ENCODE measurements at places on chromosomes 7 and 10. TPM values are rescaled to one million over a fixed set of nuclear protein-coding genes. Genes with fewer than 3 reads are reported as not detected.

ZCWPW1 gene
- total RNA-seq, result 3.5 TPM

DNA sequence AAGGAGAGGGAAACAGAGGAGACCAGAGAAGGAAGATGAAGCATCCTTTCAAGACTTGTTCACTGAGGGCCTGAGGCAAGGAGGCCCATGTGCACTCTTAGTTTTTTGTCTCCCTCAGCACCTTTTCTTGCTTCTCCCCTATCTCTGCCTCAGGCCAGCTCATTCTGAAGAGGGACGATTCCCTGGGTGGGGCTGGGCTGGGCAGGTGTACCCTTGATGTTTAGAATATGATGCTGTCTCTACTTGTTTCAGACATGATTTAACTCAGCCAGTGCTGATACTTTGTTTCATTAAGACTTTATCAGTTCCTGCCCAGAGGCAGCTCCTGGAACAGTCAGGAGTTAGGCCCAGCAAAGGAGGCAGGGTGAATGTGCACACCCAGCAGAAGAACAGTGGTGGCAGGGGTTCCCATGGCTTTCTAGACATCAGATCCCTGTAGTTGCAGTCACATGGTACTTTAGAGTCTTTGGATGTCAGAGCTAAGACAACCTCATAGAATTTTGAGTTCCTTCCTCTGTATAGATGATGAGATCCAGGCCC lies 3.4 kb downstream of the PRXL2A start:
- no peak overlapping the region for H3K27ac ChIP-seq
- H3K27me3 ChIP-seq, result peaks cover 7% of the 10 kb centered on the region
- no peaks in the 10 kb centered on the region for H3K36me3 ChIP-seq
- no peak for DNase-seq
- H3K4me1 ChIP-seq, result peaks cover 36% of the 10 kb centered on the region

DNA sequence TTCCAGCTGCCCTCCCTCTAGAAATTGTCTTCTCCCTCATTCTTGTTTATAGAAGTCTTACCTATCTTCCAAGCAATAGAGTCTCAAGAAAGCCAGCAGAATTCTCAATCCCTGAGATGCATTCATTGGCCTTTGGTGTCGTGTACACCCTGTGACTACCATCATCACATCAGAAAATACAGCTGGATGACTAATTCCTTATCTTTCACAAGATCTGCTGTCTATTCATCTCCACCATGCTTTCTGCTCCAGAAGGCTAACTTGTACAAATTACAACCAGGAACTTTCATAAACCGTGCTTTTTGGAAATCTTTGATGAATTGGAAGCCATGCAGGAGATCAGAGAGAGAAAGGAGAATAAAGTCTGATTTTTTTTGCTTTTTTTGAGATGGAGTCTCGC lies 1062.9 kb upstream of the GHITM start:
- no peaks in the 10 kb centered on the region for H3K27me3 ChIP-seq
- DNase-seq, result no peak
- no peak overlapping the region for H3K27ac ChIP-seq
- no peak overlapping the region for H3K4me3 ChIP-seq
- no peaks in the 10 kb centered on the region for H3K4me1 ChIP-seq
- no peaks in the 10 kb centered on the region for H3K36me3 ChIP-seq

DNA sequence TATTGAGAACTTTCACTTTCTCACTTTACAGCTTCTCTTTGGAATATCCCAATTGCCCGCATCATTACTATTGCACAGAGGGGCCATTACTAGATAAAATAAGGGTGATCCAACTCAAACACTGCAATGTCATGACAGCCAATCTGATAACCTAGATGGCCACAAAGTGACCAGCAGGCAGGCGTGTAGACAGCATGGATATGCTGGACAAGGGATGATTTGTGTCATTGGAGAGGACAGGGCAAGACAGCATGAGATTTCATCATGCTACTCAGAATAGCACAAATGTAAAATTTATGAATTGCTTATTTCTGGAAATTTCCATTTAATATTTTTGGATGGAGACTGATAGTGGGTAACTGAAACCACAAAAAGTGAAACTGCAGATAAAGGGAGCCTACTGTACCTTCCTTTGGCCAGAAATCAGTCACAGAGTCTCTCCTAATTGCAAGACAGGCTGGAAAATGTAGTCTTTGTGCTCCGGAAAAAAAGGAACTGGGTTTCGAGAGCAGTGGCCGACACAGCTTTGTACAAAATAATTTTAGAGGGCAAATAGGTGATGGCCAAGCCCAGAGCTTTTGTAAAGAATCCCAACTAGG lies 6.1 kb upstream of the GSDME start:
- H3K36me3 ChIP-seq, result no peaks in the 10 kb centered on the region
- H3K27me3 ChIP-seq, result peaks cover 59% of the 10 kb centered on the region
- no peak overlapping the region for H3K27ac ChIP-seq
